ENCODE measurements at places on chromosomes 11 and 22.
A peak's percentile ranks its signal among the peaks of the same experiment; 100 is the strongest.

DNA sequence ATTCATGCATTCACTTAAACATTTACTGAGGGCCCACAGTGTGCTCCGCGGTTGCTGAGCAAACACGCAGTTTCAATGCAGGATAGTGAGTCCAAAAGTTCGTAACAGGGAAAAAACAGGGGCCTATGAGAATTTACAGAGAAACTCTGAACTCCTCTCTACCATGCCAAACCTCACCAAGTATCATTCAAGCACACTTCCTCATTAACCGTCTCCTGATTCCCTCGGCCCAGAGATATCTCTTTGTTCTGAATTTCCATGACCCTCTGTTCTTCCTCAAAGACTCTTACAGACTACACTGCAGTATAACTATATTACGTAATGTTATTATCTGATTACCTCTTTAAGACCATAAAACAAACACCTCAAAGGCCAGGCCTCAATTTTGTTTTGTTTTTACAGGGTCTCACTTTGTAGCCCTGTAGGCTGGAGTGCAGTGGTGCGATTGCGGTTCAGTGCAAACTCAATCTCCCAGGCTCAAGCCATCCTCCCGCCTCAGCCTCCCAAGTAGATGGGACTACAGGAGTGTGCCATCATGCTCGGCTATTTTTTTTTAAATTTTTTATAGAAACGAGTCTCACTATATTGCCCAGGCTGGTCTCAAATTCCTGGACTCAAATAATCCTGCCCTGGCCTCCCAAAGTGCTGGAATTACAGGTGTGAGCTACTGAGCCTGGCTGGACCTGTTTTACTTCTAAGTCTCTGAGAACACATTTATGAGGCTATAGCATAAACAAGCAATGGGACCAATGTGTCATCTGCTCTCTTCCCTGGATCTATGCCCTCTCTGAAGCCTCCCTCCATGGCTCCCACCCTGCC, 3.6 kb downstream of the HPS4 start:
- DNase-seq: no peak

GRCh38 chr22:35329114-35329847, 29.6 kb downstream of the TOM1 start:
- no peak for DNase-seq

DNA sequence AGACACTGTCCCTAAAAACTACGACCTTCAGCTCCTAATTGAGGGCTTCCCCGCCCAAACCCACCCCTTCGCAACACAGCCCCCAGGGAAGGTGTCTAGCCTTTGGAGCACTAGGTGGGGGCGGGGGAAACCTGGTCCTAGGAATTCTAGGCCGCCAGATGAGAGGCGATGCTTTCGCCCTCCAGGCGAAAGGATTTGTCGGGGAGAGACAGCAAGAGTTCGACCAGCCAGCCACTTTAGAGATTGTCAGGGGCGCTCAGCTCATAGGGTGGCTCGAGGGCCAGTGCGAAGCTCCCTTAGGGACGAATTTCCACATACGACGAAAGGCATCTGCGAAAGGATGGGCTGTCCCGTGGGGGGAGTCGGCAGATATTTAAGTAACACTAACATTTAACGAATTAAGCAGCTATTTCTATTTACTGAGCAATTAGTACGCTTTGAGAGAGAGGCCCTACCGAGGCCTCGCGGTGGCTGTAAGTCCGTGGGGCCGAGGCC, 5.3 kb downstream of the CD248 start:
- no peak for DNase-seq

DNA sequence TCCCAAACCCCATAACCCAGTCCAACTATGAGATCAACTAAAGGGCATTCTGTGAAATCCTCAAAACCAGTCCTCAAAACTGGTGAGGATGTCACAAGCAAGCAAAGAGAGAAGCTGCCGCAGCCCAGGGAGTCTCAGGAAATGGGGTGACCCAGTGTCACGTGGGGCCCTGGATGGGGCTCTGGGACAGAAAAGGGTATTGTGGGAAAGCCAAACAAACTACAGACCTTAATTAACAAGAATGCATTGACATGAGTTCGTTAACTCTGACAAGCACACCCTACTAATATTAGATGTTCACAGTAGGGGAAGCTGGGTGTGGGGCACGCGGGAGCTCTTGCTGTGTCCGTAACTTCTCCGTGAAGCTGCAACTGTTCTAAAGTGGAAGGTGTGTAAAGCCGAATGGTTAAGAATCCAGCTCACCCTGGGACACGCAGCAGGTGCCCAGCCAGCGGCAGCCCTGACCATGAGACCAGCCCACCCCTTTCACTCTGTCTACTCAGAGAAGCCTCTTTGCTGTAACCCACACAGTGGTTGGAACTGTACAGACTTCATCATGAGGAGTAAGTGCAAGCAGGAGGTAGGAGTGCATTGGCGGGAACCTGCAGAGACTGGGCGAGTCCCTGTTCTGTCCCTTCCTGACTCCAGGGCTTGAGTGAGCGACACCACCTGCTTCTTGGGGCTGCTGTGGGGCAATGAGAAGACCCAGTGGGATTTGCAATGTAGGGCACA, 17.9 kb downstream of the LINC01488 start:
- no peak for DNase-seq

GRCh38 chr11:1638344-1638743, 8.8 kb downstream of the KRTAP5-5 start:
- DNase-seq: no peak

GRCh38 chr22:39896313-39896996, 2.9 kb upstream of the ENTHD1 start:
- DNase-seq: no peak

GRCh38 chr11:114180301-114181055, 115.7 kb upstream of the NNMT start:
- DNase-seq: no peak

DNA sequence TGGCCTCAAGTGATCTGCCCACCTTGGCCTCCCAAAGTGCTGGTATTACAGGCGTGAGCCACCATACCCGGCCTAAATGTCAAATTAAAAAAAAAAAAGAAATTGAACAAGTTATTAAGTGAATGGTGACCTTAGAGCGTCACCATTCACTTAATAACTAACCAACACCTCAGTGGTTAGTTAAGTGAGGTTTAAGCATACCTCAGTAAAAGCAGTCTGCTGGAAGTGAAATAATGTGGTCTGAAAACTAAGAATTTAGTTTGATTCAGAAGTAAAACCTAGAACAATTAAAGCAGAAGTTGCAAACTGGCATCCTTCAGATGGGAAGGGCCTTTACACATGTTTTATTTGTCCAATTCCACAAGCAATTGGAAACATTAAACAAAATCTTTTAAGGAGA, 71.5 kb downstream of the FCHSD2 start:
- DNase-seq: no peak

DNA sequence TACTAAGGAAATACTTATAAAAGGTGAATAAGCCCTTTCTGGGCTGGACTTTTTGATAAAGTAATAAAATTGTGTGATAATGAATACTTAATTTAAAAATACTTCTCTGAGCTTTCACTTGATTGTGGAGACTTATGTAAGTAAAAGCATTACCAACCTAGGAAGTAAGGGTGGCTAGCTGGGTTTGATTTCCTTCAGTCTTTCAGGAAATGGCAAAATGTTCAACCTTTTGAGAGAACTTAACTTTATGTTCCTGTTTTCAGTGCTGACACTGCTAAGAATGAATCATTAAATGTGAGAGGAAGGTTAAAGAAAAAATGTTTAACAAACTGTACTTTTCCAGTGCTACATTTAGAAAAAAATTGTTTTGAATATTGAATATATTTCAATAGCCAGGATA, 900.3 kb downstream of the METTL15 start:
- no peak for DNase-seq

DNA sequence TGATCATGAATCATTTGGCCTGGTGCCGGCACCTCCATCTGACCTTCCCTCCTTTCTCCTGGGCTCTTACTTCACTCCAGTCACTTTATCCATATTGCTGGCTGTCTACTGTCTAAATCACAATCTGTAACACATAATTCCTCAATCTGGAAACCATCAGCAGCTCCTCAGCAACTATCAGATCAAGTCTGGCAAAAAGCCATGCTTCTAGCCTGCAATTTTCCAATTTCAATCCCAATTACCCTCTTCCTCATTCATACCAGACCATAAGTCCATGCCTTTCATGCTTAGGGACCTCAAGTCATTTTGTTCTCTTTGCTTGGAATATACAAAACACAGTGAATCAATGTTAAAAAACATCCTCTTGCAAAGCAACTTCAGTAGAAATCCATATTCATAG, 882.8 kb upstream of the ANO3 start:
- no peak for DNase-seq

- DNase-seq: no peak
Observed at GRCh38 chr22:17578136-17578754, 14.9 kb downstream of the SLC25A18 start.

DNA sequence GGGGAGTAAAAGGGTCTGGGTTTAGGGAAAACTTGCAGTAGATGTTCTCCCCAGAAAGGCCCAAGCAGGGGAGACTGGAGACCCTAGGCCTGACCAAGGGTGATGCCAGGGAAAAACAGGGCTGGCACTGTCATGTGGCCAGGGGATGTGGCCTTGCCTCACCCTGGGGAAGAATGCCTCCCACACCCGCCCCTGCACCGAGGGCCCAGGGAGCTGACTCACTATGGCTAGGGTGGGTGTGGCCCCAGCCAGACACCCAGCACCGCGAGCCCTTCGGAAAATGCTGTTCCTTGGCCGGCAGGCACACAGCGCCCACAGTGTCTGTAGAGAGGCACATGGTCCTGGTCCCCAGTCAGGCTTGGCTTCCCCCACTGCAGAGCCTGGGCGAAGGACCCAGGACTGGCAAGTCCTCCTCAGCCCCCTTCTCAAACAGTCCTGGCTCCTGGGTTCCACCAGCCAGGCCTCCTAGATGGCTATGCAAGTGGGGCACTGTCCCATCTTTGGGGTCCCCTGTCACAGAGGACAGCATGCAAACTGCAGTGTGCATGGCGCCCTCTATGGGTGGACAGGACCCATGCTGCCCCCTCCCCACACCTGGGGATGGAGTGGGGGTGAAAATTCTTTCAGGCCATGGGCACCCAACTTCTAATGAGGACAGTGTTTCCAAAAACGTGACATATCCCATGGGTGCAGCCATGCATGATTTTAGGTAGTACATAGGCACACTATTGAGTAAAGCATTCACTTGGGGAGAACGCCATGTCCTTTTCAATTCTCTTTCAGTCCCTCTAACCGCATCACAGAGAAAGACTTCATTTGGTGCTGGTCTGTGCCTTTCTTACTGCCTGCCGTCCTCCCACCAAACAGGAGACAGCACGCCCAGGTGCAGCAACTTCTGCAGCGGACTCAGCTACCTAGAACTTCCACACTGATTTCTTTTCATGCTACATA, 15.2 kb downstream of the TMPRSS5 start:
- DNase-seq: no peak

DNA sequence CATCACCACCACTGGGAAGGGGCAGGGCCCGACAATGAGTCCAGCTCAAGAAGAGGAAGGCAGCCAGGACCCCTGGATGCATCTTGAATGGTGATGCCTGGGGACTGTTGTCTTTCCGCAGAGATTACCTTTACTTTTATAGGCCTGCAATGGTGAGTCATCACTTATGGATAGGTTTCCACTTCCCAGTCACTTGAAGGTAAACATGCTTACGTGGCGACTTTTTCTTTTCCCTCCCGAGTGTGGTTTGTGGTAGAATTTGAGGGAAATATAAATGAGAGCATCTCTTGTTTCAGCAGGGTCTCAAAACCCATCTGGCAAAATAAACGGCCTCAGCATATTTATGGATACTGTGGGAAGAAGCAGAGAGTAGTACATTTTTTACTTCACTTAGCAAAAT, at the start of gene MMP13:
Gene MMP13, minus strand, starts transcription at position 109 of the 400 bp plus-strand sequence. Its CDS starts 27 bp downstream, at position 82.
- DNase-seq: no peak

DNA sequence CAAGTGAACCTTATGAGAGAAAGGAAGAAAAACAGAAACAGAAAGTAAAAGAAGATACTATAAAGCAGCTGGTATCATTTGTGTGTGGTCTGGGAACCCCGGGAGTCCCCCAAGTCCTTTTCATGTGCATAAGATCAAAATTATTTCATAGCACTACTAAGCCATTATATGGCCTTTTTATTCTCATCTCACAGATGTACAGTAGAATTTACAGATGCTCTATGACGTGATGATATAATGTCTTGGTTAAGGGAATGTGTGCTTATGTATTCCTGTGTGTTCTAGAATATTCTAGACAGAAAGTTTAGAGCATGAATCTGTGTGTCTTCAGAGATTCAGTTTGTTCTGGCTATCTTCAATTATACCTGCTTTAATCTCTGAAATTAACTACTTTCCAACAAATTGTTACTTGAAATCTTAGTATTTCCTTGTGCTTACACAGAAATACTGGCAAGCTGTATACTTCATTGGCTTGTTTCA, 8.6 kb upstream of the TPP1 start:
- no peak for DNase-seq

DNA sequence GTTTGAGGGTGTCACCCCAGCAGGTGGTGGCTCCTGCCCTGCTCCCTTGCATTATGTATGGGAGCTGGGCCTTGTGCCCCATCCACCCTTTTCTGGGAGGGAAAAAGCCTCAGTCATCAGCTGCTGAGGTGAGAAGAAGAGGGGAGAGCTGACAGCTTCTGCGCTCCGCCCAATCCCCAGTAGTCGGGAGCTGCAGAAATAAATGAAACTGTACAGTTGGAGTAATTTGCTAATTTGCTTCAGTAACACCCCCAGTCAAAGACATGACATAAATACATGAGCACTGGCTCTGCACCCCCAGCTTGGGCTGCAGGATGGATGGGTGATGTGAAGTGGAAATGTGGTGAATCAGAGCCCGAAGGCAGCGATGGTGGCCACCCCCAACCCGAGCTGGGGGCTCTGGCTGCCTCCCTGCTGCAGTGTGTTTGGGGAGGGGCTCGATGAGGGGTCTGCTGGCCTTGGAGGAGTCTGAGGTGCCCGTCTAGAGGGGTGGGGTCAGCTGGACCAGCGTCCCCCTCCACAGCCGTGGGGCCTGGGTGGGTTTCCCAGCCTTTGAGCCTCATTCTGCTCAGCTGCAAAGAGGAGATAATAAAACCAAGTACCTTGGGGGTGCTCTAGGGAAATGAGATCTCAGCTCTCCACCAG, 59.2 kb downstream of the MPPED1 start:
- DNase-seq: no peak

- DNase-seq: no peak
Observed at GRCh38 chr11:78532991-78533390, 41.7 kb downstream of the NARS2 start.

DNA sequence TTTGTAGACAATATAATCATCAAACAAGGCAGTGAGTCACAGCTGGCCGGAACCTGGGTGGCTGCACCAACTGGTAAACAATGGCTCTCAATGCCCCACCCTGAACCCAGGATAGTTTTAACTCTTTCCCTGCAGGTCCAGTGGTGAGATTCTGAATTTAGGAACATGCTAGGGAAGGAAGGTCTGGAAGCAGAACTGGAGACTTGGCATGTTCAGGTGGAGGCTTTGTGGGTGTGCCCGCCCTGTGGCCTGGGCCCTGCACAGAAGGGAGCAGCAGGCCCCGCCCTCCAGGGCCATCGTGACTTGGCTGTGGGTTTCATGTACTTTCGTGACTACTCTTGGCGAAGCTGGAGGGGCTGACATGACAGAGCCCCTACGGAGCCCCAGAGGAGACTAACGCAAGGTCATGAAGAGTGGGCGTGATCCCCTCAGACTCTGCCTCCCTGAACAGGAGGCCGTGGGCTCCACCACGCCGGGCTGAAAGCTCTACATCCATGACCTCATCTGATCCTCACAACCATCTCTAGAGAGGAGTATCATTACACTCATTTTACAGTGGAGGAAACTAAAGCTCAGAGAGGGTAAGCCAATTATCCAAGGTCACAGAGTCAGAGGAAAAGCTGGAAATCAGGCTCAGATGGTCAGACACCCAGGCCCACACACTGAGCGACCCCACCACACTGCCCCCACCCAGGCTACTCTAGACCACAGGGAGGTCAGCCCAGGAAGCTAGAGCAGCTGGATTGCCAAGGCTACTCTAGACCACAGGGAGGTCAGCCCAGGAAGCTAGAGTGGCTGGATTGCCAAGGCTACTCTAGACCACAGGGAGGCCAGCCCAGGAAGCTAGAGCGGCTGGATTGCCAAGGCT, 27.3 kb downstream of the MAFF start:
- DNase-seq: peak; percentile 57

Measured in AG09319 (cell line).